ENCODE measurements at places on chromosomes 2 and 18.

DNA sequence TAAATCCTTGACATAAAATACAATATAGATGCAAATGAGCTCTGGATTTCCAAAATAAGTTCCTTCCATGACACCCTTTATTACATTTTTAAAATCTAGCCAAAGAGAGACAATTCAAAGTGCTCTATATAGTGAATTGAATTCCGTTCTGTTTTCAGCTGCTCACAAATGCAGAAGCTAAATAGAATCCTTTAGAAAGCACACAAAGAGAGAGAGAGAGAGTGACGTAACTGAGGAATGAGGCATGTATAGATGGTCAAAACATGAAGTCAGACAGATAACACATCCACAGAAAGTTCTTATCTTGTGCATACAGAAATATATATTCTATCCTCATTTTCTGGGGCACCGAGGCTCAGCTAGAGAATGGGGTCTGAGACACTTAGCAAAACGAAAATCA is 344.7 kb upstream of the NETO1 start:
- no peak for DNase-seq

DNA sequence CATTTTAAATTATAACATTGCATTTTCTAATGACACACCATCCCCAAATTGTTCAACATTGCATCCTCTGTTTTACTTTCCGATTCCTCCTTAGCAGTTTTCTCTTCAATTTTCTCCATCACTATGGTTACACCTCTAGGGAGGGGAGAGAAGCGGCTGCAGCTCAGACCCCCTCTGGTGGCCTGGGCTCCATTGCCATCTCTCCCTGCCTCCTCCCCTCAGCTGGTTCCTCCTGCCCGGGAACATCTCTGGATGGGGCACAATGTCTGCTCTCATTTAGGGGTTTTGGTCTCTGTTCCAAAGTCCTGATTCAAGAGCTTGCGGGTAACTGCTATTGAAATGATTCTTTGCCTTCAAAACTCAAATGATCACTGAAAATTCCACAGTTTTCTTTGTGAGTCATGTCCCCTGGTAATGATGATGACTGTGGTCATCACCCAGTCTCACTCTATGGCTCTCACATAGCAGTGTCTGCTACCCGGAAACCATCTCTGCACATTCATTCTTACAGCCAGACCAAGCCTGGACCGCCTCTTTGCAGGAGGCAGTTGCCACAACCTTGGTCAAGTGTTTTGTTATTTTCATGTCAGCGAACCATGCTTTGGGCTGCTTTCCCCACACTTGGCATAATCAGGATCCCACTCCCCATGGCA is 263.9 kb downstream of the ALPK2 start:
- DNase-seq = peak; percentile 26

- no peak for DNase-seq
Observed at GRCh38 chr18:40882468-40882867, 1072.6 kb upstream of the PIK3C3 start.

GRCh38 chr18:7272311-7273049 is 41.6 kb downstream of the LRRC30 start:
- peak; percentile 94 for DNase-seq

- peak; percentile 3 for DNase-seq
Observed at GRCh38 chr2:10654069-10654468, 35.7 kb downstream of the NOL10 start.

DNA sequence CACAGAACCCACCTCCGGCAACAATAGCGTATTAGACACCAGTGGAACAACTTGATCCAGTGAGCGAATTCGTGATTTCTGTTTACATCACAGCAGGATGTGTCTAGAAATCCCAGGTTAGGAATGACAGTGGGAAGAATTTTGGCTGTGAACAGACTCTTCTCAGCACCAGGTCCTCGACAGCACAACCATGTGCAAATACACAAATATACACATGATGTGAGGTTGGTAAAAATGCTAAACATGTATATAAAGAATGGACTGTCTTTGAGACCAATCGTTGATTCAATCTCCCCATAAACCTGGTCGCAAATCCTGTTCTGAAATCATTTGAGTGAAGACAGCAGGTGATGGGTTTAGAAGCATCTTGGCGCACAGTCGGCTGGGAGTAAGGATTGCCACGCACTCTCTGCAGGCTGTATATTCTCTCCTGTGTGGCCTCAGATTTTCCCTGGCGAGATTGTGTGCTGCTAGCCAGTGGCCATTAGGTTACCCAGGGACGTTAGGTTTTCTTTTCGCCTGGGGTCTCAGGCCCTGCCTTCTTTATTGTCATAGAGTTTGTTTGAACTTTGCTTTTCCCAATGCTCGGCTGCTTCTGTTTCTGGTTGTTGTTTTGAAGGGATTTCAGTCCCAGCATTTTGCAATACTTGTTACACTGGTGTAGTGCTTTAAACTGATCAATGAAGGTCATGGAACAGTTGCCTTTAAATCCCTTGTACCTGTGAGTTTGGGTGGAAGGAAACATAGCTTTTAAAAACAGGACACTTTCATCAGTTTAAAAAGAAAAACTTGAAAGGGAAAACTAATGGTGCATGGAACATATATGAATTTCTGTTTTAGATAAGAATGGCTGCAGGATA is 147.3 kb downstream of the ALPK2 start:
- DNase-seq = no peak

GRCh38 chr2:85015653-85016360 is 44.8 kb downstream of the KCMF1 start:
- no peak for DNase-seq

- no peak for DNase-seq
Observed at GRCh38 chr2:31983762-31984467, 26.9 kb downstream of the MEMO1 start.

DNA sequence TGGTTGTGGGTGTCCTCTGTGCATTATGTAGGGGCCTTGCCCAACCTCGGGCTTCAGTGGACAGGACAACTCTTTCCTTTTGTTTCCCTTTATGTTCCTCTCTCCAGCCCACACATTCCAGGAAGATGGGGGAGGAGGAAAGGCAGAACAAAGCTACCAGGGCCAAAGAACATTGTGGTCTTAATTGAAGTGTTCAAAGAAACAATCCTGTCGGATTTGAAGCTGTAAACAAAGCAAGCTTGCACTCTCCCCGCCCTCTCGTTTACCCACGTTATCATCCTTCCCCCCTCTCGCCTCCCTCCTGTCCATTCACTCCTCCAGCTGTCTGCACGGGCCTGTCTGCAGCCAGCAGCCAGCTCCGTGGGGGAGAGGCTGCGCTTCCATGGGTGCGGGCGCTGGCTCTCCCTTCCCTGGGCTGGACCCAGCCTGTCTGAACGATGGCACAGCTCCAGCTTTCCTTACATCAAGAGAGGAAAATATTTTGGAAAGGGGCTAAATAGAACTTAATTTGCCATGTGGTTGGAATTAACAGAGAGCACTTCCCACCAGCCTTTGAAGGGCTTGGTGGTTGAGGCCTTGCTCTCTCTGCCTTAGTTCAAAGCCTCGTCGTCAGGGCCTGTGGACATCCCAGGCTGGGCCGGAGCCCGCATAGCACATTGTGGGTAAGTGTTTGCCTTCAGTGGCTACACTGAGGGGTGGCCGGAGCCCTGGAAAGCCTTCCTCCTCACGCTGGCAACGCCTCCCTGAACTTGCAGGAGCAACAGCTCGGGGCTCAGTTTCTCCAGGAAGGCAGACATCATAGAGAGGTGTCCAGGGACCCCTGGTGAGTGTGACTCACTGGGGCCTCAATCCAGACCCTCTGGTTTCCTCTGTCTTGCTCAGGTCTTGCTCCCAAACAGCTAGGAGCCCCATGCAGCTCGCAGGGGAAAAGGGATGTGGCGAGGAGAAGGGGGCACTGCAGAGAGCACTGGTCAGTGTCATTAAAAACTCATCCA is 60.6 kb upstream of the HS6ST1 start:
- peak; percentile 59 for DNase-seq

DNA sequence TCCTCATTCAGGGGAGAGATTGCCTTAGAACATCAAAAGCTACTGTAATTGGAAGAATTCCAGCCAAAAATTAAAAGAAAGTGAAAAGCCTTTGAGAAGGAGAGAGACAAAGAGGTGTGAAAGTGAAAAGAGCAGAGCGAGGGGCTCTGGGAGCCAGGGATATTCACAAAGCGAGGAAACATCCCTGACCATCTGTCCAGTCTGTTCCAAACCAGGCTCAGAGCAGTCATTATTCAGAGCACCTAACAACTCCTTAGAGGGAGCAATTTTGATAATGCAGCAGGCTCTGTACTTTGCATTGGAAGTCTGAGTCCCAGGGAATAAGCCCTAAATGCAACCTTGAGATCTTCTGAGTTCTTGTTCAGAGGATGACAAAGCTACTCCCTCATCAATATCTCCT is 119.1 kb upstream of the LYPD1 start:
- DNase-seq = no peak

DNA sequence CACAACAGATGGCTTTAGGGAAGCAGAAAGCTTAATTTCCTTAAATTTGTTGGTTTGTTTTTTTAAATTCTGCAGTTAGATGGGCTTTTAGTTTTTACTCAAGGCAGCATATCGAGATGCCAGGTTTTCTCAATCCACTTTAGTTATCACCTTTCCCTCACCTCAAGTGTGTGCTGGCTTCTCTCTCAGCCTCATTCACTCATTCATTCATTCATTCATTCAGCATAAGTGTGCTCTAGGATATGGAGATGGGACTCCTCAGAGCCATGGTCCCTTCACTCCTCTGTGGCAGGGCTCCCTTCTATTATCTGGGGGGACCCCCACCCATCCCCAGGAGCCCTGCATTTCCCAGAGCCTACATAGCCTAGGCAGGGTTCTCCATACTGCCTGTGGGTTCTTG is 19.0 kb downstream of the VIL1 start:
- DNase-seq = no peak

DNA sequence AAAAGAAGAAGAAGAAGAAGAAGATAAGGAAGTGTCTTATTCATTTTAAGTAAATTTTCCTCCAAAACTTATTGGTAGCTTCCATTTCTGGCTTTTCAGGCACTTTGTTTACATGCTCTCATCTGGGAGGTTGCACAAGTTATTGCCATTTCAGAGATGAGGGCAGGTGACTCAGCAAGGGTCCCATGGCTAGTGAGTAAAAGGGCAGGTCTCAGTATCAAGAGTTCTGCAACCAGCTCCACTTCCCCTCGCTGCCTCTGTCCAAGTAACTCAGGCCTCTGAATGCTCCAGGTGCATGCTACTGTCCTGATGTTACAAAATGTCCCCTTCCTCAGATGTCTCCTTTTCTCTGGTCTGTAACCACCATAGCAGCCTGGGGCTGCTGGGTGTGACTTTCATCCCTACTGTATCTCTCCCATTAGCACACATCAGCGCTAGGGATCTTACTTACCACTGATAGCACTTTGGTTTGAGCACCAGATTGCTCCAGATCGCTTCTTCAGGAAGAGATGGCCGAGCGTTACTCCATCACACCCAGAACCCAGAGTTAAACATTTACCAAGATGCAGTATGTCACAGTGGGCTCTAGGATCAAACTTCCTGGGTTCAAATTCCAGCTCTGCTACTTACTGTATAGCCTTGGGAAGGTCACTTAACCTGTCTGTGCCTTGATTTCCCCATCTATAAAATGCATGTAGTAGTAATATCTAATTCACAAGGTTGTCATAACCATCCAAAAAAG is 57.4 kb upstream of the LAPTM4A start:
- DNase-seq = peak; percentile 12

- peak; percentile 80 for DNase-seq
Observed at GRCh38 chr2:71385012-71385411, 53.4 kb downstream of the ZNF638 start.

DNA sequence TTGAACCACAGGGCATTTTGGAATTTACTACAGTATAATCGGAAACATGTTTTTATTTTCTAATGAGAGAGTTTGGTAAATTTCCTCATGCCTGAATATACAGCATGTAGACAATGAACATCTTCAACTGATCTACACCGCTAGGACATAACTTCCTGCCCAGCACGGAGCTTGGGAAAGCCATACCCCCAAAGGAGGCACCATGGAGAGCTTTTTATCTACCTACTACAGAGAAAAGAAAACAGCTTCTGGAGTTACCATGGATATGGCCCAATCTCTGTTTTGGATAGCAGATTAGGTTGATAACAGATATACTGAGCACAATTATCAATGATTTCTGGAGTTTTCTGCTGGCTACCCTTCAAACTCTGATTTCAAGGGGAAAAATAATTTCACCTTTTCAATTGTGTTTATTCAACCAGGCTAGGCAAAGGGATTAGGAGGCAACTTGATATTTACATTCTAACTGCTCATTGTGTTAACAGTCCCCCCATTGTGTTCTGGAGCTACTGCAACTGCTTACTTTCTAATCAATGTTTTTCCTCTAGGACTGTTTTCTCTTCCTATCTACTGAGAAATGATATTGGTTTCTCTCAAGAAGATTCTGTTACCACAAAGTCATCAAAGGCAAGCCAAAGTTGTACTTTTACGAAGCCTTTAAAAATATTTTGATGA is 123.0 kb upstream of the ARHGAP28 start:
- no peak for DNase-seq

- no peak for DNase-seq
Observed at GRCh38 chr2:226916669-226917068, 80.8 kb downstream of the RHBDD1 start.

DNA sequence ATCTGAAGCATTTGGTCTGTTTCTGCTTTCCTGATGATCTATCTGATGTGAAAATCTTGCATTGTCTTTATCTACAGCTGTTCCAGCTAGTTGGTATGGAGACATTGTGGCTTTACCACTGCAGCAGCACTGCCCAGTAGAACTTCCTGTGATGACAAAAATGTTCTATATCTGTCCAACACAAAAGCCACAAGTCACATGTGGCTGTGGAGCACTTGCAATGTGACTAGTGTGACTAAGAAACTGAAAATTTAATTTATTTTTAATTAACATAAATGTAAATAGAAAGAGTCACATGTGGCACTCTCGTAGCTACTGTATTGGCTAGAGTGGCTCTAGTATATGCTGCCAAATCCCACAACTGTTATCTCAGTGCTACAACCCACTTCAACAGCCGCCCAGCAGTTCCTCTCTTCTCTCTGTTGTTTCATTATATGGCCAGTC is 425.7 kb downstream of the SETBP1 start:
- peak; percentile 31 for DNase-seq

DNA sequence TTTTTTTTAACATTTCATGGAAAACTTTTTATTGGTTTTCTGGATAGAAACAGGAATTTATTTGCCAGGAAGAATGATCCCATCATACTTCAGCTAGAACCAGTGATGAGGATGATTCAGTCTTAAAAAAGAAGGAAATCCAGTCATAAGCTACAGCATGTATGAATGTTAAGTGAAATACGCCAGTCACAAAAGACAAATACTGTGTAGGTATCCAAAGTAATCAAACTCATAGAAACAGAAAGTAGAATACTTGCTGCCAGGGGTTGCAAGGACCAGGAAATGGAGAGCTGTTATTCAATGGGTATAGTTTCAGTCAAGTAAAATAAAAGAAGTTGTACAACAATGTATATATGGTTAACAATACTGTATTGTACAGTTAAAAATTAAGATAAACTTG is 21.3 kb downstream of the PSME4 start:
- no peak for DNase-seq

Measured in adipocyte (in vitro differentiated cells).